Stimulated activated CD4-positive, alpha-beta T cell treated with anti-CD3 and anti-CD28 coated beads, Interleukin-2, amount 100 ng/mL, for 4 hours (primary cell): ENCODE measurements at places on chromosomes 6 and 20.

- no peak for DNase-seq
Measured at GRCh38 chr6:36526066-36526465, 21.2 kb downstream of the STK38 start.

- no peak for DNase-seq
Measured at GRCh38 chr20:18004384-18005031, 35.7 kb downstream of the MGME1 start.

GRCh38 chr6:111113336-111114086 lies 26.2 kb downstream of the SLC16A10 start:
- DNase-seq: peak; percentile 24

DNA sequence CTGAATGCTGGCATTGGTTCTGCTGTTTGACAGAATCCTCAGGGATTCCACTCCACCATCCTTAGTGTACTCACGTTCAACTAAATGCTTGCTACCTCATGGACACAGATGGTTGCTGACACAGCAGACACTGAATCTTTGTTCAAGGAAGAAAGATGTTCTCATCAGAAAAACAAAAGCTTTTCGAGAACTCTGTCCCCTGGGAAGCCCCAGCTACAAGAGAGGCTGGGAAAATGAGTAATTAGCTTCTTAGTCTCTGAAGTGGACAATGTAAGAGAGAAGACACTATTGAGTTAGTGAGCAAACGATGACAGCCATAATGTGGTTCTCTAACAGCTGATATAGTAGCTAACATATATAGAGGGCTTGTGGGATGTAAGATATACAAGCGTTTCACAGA lies 30.9 kb upstream of the ENPP5 start:
- no peak for DNase-seq

- no peak for DNase-seq
Measured at GRCh38 chr6:147297663-147298316, 93.6 kb downstream of the STXBP5 start.

- DNase-seq: no peak
Measured at GRCh38 chr6:76264468-76264867, 192.0 kb upstream of the IMPG1 start.

DNA sequence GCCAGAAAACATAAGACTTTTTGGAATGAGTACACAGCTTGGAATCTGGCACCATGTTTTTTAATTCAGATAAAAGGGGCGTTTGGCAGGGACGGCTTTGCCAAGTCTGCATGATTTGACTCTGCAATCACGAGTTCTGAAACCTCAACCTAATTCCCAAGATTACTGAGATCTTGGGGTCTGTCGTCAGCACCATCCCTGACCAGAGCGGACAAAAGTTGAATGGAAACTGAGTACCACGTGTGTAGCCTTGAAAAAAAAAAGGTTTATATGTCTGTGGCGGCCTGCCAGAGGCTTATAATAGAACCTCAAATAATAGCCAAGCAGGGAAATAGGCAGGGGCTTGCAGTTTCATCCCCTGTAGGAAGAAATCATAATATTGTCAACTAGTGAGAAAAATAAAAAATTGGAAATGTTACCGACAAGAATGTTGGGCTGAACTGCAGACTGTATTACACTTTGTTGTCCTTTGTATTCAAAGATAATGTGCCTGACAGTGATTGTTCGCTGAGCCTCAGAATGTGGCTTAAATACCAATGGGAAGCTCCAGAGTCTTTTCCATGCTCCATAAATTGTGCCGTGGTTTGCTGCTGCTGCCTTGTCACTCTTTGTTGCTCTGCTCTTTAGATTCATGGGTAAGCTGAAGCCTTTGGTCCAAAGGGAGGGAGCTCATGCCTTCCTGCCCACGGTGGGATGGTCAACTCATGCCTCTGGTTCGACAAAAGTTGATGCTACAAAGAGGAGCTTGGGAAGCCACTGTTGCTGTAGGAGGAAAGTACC lies 118.8 kb upstream of the ARID1B start:
- no peak for DNase-seq

- DNase-seq: no peak
Measured at GRCh38 chr6:82396964-82397751, 33.5 kb downstream of the TPBG start.

- no peak for DNase-seq
Measured at GRCh38 chr6:137145421-137145820, 28.0 kb downstream of the IL22RA2 start.

DNA sequence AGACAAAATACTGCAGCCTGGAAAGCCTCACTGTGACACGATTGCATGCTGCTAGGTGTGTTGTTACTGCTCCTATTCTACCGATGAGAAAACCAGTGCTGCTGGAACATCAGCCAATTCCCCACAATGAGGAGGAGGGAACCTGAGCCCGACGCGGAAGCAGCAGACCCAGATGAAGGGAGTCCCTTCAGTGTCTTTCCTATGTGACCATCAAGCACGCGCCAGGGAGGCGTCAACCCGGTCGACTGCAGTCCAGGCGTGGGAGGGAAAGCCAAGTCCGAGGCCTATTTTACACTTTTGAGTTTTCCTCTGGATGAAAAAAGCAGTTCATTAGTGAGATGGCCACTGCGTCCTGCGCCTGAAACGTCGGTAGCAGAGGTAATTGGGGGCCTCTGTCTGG lies 63.3 kb downstream of the STK35 start:
- DNase-seq: no peak

GRCh38 chr6:25359891-25360290 lies 80.7 kb downstream of the CARMIL1 start:
- DNase-seq: no peak

- no peak for DNase-seq
Measured at GRCh38 chr6:84258866-84259265, 31.4 kb upstream of the CEP162 start.

GRCh38 chr20:33689973-33690372 lies 3.8 kb upstream of the E2F1 start:
- no peak for DNase-seq

DNA sequence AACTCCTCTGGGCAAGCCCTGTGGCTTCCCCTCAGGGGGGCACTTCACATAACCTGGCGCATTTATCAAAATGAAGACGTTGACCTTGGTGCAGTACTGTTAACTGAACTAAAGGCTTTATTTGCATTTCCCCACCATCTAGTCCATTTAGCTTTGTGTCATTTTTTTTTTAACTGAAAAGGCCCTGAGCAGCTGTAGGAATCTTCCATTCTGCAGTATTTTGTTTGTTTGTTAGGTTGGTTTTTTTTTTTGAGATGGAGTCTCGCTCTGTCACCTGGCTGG lies 10.7 kb downstream of the TMEM181 start:
- DNase-seq: no peak

DNA sequence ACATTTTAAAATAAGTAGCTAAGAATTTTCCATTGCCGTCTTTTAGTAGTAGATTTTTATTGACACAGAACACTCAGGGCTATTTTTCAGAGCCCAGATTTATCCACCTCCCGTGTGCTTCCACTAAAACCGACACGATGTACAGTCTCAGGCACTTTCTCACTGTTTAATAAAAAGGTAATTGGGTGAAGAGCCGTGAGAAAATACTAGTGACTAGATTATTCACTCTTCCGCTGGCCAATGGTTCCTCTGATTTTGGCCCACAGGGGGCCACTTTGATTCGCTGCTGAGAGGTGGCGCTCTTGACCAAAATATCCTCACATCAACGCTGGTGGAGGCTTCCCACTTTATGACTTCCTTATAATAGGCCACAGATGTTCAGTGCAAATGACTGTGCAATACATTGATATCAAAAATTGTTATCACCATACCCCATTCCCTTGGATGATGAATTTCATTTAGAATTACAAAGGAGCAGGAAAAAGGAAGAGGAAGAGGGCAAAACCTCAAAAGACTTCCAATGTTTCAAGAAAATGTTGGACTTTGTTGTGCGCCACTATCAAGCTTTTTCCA lies 12.3 kb upstream of the HDDC2 start:
- DNase-seq: no peak

GRCh38 chr6:127277878-127278843 lies 11.5 kb downstream of the RNF146 start:
- no peak for DNase-seq

DNA sequence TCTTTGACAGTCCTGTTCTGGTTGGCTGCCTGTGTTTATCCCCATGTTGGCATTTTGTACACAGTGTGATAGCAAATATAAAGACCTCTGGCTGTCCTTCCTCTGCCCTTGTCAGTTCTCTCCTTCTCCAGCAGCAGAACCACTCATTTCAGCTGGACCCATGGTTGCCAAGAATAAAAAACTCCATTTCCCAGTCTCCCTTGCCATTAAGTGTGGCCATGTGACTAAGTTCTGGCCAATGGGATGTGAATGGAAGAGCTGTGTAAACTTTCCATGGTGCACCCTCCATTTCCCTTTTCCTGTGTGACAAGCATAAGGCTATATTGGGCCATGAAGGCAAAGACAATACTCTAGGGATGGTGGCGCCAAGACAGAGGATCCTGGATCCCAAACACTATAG lies 78.4 kb upstream of the TBC1D7 start:
- DNase-seq: no peak

DNA sequence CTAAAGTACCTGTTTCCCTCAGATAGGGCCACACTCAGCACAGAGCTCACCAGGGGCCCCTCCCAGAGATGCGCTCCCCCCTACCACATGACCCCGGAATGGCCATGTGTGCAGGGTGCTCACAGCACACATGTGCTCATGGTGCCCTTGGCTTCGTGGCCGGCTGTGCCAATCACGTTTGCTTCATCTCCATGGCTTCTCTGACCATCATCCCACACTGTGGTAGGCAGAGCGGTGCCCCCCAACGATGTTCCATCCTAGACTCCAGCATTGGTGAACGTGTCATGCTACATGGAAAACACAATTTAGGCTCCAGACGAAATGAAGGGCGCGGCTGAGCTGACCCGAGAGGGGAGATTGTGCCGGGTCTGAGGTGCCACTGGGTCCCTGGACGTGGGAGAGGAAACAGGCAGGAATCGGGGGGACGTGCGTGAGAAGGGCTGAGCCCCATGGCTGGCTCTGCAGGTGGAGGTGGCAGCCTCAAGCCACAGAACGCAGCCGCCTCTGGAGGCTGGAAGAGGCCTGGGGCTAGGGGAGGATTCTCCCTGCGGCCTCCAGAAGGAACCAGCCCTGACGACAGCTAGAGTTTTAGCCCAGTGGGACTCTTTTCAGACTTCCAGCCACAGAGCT lies 126.5 kb downstream of the DLL1 start:
- no peak for DNase-seq

- no peak for DNase-seq
Measured at GRCh38 chr20:37726321-37726720, 32.5 kb downstream of the CTNNBL1 start.

GRCh38 chr20:43751167-43752050 lies 24.6 kb upstream of the GTSF1L start:
- DNase-seq: peak; percentile 28
